ENCODE measurements at places on chromosomes 2 and 18.
A peak's percentile ranks its signal among the peaks of the same experiment; 100 is the strongest.

DNA sequence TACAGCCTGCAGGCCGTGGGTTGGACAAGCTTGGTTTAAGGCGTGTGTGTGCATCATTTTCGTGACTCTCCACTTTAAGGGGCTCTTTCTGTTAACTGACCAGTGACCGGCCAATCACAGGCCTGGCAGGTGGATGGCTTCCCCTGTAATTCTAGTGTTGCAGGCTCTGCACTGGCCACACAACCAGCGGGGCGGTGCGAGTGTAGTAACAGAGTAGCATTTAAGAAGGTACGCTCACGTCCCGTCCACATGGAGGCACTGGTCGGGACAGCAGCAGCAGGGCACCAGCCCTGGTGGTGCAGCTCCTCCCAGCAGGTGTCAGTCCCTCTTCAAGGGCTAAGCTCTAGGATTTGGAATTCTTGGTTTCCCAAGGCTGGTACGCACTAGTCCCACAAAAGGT lies 8.0 kb upstream of the ANO7 start:
- no peak for DNase-seq

DNA sequence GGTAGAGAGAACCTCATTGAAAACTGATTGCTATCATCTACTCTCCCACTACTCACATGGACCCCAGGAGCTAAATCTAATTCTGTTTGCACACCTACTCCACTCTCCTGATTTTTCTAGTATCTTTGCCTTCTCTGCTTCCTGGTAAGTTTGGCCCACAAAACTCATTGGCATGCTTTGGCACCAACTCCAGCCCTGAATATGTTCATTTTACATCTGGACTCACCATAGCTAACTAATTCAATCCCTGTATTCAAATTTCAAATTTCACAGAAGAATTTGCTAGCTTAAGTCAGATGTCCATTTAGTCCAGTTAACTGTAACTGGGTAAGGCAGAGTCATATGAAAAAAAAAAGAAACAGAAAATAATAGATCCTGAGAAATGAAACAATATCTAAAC lies 442.1 kb downstream of the SUCLG1 start:
- no peak for DNase-seq

GRCh38 chr2:230640540-230641011 lies 72.1 kb upstream of the CAB39 start:
- DNase-seq, result no peak

DNA sequence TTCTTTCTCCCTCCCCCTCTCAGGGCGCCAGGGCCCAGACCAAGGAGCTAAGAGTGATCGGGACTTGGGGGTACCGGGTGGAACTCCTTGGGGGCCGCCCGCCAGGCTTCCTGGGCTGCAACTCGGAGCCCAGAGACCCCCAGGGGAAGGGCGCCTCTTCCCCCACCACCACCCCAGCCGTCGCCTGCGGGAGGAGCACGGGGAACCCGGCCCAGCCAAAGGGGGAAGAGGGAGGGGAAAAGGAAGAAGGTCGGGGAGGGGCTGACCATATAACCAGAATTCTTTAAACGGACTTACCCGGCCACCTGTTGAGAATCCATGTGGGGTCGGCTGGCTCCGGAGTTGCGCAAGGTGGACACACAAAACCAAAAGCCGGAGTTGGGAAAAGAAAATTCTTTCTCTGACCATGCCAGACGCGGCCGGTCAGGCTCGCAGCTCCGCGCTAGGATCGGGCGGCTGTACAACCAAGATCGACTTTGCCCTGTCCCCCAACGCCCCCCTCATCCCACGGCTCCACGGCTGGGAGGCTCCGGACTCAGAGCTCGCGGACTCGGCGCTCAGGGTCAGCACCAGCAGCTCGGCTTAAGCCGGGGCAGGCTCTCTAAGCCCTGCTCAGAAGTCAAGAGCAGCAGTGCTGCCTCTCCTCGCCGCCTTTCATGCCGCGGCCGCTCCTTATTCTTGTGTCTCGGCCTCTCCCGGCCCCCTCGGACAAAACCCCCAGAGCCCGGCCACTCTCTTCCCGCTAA lies 6.3 kb upstream of the SIX3 start:
- DNase-seq, result no peak

- DNase-seq, result peak; percentile 25
Observed at GRCh38 chr18:32906506-32907310, 133.9 kb upstream of the KLHL14 start.

DNA sequence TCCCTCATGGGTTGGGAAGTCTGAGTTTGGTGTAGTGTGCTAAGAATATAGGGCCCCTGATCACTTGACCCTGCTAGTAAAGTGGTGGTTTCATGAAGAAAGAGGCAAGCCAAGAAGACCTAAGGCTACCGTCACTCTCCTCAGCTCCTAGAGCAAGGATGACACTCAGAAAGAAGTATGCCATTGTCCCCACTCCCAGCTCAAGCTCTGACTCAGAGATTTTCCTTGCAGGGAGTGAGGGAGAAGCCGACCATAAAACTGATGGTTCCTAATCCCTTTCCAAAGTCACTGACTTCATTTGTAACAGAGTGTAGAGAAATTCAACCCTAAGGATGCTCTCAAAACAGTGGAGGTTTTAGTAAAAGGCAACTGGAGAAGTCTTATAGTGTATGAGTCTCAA lies 80.9 kb downstream of the ICA1L start:
- no peak for DNase-seq

DNA sequence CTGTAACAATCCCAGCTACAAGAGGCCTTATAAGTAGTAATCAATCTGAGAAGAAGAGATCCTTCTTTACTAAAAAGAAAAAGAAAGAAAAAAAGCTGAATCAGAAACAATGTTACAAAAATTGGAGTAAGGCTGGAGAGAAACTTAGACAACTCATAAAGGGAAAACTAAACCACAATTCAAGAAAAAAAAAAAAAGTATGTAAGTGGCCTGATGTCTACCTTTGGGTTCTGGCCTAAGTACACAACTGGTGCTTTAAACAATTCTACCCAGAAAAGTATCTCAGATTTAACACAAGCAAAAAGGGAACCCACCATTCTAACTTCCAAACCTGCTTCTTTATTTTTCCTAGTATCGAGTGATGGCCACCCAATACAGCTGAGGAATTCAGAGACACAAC lies 45.3 kb downstream of the ZNF521 start:
- peak; percentile 59 for DNase-seq

DNA sequence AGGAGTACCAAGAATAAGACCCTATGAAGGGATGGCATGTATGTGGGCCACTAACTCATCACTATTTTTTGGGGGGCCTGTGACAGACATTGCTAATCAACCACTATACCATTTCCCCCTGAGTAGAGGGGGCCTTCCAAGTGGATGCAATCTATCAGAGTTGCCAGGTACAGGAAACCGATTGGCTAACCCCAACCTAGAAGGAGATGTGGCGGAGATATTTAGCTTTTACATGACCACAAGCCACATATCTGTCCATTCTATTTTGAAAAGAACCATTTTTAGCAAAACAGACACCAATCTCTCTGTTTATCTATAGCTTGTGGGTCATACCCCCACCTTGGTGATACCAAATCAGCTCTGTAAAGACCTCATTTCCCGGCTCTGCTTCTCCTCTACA lies 51.0 kb downstream of the PAX8 start:
- no peak for DNase-seq

DNA sequence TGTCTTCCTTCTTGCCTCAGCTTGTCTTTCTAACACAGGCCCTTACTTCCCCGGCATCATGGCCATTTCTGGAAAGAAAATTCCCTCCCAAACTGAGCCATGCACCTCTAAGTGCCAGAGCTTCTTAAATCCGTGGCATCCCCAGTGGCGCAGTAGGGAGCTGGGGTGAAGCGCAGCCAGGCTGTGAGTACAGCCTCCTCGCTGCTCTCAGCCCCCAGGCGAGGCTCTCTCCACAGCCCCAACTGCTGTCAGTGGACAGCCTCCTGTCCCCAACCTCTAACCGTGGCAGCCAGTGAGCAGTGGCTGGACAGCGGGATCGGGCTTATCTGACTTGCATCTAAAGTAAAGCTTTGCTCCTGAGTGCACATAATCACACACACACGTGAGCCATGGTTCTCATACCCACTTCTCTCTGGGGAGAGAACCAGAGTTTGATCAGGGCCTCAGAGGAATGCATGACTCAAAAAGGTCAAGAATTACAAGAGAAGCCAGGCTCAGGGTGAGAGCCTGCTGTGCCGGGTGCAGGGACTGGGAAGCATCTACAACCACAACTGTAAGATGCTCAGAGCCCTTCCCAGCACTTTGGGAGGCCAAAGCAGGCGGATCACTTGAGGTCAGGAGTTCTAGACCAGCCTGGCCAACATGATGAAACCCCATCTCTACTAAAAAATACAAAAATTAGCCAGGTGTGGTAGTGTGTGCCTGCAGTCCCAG lies 50.7 kb downstream of the SFXN5 start:
- DNase-seq, result peak; percentile 61
